GM12891 (cell line): ENCODE measurements at places on chromosomes 12 and 14.
A peak's percentile ranks its signal among the peaks of the same experiment; 100 is the strongest.

DNA sequence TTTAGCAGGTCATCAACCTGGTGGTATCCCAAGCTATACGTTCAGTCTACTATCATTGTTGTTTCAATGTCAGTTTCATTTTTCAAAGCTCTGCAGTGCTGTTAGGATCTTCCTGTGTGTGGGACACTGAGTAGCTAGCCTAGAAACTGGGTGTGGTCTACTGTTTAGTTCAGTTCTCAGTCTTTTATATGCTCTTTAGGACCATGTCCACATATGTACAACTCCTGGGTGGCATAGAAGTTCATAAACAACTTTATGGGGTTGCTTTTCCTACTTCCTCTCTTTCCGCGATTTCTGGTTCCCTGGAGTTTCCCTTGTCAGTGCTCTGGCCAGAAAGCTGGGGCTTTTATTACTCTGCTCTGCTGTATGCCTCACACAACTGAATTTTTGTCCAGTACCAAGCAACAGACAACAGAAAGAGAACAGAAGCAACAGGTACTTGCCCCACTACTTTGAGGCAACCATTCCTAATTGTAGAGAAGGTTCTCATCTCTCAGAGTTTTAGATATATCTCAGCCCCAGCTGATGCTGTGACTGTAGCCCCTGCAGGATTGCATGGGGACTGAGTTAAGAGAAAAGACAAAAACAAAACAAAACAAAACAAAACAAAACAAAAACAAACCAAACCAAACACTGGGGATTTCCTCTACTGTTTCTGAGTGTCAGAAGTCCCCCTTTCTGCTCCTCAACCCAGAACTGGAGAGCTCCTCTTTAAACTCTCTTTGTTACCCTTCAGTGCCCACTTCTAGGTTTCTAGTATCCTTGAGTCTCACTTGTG, 30.3 kb downstream of the MIS18BP1 start:
- DNase-seq, result no peak

GRCh38 chr12:129332286-129332685, 479.0 kb downstream of the GLT1D1 start:
- no peak for DNase-seq

- peak; percentile 5 for DNase-seq
These were observed at the start of gene TPH2 for GRCh38 chr12:71938728-71939385. TPH2 (plus strand) TSS chr12:71938845; CDS start chr12:71938987, 142 bp downstream.

GRCh38 chr12:97559267-97559666, 96.7 kb downstream of the RMST start:
- DNase-seq, result no peak

- no peak for DNase-seq
These were observed 13.2 kb downstream of the BAZ2A start for GRCh38 chr12:56616925-56617324.

DNA sequence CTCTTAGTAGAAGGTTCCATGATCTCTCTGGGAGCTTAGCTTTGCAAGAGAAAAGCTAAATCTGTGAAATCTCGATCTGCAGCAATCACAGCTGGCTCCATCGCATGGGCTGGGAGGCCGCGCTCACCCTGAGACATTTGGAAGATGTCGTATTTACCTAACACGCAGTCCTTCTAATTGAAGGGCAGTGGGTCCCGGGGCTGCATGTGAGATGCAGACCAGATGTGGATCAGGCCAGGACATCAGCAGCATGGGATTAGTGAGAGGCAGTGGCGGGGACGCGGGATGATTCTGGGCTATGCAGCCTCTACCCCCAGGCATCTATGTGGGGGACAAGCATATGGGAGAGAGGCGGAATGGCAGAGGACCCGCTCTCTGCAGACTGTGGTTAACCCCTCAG, 312.4 kb upstream of the RTL1 start:
- no peak for DNase-seq

DNA sequence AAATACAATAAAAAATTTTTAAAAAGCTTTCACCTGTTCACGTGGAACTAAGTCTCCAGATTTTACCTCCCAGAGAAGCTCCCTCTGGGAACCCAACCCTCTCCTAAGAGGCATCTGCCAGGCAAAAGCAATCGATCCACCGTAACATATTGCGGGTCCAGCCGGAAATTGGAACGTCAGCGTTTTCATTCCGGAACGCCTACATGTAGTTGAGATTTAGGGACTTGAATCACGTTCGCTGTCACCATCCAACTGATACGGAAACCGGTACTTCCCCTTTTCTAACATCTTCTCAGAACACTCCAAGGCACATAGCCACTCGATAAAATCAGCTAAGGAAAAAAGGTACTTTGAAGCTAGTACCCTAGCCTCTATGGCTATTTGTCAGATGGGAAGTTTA, 70.3 kb downstream of the COX16 start:
- DNase-seq, result peak; percentile 21

DNA sequence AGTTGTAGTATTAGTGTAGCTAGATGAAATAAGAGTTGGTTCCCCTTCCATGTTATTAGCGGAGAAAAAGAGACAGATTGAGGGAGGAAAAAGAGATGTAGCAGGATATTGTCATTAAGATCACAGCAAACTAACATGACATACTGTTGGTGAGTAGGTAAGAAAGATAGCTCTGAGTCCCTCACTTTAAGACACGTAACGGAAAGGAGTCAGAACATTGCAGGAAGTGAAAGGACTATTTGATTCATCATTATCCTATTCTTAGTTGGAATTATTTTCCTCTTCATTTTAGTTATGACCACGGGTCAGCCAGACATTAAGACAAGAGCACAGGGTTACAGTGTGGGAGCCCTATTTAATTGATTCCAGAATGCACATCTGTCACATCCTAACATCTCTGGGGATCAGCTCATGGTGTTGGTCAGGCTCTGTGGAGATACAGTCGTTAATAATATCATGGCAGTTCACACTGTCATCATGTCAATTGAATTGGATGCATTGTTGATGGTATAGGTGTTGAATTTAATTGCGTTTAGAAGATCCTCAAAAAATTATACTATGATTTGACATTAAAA, 55.0 kb downstream of the TMX1 start:
- peak; percentile 3 for DNase-seq

DNA sequence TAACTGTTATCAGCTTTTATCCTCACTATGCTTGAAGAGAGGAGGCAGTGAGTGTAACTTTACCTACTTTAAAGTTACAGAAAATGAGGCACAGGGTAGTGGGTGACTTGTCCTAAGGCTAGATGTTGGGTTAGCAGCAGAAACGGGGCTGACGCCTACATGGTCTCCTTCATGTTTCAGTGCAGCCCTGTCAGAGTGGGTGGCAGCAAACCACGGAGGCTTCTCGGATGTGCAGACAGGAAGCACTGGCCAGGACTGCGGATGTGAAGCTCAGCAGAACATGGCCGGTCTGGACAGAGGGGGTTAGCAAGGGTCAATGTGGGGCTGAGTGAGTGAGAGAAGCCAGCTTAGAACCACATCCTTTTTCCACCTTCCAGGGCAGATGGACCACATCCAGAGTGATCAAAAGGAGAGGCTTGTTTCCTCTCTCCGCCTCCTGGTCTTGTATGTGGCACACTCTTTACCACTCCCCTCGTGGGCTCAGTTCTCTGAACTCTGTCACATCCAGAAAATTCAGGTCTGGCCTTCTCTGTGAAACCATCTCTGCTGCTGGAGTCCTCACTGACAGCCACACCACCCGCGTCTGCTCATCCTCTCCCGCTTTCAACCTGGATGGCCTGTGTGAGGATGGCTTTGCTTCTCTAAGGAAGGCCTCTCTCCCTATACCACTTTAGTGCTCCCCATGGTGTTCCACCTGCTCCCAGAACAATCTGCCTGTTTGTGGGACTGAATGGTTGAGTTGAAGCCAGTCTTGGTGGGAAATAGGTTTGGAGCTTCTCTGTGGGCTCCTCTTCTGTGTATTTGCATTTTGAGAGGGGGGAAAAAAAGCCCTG, 14.1 kb downstream of the SUSD6 start:
- DNase-seq, result no peak

- peak; percentile 59 for DNase-seq
These were observed 69.4 kb downstream of the ATXN2 start for GRCh38 chr12:111529424-111530368.
